ENCODE measurements at places on chromosomes 12 and 14.

DNA sequence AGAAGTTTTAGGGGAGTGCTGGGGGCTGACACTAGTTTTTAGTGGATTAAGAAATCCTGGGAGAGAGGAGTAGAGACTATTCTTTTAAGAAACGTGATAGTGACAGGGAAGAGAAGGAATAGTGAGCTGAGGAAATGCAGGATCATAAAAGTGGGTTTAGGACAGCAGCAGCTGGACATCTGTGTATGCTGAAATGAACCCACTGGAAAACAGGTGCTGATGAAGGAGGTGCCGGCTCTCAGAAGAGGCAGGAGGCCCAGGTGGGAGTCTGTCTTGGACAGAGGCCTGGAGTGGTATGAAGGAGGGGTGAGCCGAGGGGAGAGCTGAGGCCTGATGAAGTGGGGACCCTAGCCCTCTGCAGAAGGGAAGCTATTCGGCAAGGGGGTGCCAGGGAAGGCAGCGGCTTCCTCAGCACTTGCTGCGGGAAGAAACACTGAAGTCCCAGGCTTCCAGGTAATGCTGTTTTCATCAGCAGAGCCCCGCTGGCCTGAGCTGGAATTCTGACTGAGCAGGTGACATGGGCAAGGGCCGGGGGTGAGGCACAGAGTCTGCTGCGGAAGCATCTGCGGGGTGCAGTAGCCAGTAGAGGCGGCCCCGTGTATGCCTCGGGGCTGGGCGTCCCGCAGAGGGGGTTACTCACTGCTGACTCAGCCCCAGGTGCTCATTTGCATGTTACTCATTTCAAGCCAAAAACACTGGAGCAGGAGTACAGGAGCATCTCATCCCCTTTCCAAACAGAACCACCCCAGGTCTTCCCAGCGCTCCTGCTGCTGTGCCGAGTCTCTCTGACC is 89.7 kb downstream of the TMCC3 start:
- DNase-seq: no peak

- no peak for DNase-seq
Measured at GRCh38 chr14:82626156-82627066, 1092.8 kb upstream of the SEL1L start.

DNA sequence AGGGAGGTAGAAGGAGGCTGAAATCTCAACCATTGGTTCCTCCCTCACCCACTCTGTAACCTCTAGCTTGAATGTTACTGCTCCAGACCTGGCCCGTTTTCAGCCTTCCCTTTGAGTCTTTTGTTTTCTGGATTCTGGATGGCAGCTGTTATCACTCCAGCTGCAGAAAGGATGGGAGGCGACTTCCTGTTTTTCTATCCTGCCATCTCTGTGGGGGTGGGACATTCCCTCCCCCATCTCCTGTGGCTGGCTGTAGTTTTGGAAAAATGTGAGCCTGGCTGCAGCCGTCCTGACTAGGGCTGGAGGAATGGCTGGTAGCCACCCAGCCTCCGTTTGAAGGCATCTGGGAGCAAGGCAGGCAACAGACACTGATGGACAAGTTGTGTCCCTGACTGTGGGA is 2.9 kb upstream of the PPFIBP1 start:
- no peak for DNase-seq

DNA sequence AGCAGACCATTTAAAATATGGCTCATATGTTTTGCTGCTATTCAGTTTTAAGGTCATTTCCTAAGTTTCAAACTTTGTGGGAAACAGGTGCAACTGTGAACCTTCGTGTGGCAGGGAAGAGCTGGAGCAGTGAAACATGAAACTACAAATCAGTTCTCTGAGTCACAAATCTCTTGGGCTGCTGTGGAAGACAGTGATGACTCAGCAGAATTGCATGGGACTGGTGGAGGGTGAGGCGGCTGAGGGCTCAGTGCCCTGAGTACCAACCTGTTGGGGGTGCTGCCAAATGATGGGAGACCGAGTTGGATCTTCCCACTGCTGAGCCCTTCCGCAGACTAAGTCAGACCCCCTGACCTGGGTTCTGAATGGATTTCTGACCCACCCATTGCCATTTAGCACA is 8.4 kb upstream of the CALM1 start:
- DNase-seq: no peak

DNA sequence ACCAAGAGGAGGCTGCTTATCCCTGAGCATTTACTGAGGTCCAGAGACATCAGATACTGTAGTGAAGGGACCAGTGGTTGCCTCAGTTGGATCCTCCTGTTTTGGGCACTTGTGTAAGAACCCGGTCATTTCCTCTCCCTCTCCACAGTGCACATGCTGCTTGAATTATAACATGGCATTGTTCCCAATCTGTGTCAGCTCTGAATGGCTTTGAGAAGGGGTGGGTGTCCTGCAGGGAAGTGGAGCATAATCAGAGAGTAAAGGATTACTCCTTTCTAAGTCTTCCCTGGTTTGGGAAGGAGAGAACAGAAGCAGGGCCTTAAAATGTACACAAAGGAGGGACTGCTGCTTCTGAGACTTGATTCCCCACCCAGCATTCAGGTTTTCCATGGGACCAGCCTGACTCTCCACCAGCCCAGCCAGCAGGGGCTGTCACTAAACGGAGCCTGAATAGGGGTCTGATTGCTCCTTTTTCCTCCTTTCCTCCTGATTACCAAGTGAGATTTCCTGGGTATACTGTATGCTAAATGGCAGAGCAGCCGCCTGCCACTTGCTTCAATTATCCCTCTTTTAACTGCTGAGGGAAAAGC is 78.4 kb downstream of the NRXN3 start:
- DNase-seq: no peak

DNA sequence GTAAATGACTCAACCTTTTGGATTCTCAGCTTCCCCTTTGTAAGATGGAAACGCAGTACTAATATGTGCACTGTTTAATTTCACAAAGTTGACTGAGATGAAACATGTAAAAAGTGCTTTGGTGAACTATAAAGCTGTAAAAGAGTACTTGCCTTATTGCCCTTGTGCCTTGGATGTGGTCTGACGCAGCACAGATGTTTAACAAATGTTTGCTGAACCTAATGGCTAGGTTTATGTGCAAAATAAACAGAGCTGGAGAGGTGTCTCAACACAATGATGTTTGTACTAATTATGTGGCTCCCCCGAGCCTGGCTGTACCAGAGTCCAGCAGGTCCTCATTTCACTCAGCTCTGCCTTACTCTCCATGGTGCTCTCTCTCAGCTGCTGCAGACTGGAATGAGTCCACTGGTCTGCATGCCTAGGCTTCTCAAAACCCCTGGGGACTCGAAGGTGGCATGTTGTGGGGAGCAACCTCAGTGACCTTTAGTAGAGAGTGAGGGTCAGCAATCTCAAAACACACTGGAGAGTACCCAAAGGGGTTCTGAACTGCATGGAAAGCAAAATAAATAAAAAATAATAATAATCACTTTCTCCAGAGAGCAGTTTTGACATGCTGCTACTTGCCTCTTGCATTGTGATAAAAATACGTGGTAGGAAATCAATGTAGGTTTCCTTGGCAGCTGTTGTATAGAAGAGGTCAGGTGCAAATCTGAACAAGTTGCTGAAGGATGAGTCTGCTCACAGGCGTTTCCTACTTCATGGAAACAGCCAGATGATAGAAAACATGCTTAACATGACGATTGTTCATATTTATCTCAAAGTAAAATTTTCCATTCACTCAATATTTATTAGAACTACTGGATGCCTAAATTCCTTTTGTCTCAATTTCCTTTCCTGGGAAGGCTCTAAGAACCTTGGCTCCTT is 8.5 kb upstream of the AMIGO2 start:
- no peak for DNase-seq

DNA sequence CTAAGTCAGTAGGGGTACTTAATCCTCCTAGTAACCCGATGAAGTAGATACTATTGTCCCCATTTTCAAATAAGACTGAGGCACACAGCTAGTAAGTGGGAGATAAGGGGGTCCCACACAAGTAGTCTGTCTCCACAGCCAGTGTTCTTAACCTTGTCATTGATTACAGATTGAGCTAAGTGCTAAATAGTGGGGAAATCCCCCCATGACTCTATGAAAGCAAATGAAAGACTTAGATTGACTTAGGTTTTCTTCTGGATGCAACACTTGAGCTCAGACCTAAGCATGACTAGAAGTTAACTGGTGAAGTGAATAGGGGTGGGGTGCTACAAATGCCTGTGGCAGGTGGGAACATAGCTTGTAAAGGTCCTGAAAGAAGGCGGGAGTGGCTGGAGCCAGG is 73.8 kb downstream of the SYNE2 start:
- DNase-seq: no peak

GRCh38 chr12:77615332-77615731 is 215.4 kb upstream of the NAV3 start:
- DNase-seq: no peak

DNA sequence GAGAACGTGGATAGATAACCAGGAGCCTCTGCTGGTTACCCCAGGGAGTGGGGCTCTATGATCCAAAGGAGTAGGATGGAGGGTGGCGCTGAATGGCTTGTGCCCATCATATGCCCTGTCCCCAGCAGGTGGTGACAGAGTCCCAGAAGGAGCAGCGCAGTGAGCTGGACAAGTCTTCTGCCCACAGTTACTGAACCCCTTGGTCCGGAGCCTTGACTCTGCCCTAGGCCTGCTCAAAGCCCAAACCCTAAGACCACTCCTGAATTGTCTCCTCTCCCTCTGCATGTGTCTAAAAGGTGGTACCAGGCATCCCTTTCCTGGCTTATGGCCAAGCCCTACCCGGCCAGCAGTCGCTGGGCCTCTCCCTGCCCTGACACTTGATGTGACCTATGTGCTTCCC is 3.2 kb downstream of the PRPH start:
- DNase-seq: no peak

- no peak for DNase-seq
Measured at GRCh38 chr14:24130380-24130716, at the start of gene FITM1. Gene FITM1 (plus strand): TSS chr14:24130659. CDS start chr14:24131564, 905 bp downstream.

DNA sequence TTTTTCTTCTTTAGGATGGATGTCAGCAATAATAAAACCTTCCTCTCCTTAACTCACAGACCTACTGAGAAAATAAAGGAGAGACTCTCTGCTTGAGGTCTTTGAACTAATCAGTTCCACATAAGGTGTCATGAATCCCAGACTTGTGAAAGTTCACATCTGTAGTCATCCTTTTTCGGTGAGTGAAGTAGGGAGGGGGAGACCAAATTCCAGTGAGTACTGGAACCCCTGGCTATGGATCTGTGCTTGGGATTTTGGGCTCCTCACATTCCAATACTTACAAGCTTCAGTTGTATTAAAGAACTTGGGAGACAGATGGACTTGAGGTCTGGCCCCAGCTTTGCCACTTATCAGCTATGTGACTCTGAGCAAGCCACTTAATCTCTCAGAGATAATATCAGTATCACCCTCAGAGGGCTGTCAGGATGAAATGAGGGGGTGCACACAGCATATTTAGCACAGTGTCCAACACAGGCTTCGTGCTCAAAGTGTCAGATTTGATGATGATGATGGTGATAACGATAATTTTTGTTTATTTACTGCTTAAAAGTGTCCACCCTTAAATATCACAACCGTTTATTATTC is 34.8 kb upstream of the APPL2 start:
- no peak for DNase-seq

- no peak for DNase-seq
Measured at GRCh38 chr12:99523853-99524252, 123.7 kb upstream of the GARIN6 start.
